BJ (cell line): ENCODE measurements at places on chromosomes 11 and 22.

- DNase-seq = peak; percentile 53
These were observed 7.6 kb upstream of the EXPH5 start for GRCh38 chr11:108601150-108601549.

DNA sequence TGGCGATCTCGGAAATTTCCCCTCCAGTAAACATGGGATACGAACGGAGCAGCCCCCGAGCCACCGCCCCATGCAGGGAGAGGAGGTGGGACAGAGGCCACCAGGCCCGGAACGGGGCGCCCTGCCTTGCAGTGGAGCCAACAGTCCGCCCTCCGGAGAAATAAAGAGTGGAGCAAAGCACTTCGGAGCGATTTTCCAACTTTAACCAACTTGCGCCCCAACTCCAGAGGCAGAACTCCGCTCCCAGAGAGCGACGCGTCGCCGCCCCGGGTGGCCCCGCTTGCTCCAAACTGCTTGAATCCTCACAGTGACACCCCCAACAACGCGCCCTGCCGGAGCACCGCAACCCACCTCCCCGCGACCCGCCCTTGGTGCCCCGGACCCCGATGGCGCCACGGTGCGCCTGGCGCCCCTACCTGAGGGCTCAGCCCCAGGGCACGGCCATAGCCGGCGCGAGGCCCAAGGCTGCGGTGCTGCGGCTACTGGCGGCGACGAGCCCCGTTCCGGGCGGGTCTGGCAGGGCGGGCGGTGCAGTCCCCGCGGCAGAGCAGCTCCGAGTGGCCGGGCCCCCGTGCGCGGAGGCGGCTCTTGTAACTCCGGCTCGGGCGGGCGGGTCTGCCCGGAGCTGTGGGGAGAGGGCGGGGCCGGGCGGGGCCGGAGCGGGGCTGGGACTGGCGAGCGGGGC is at the start of gene AHNAK:
AHNAK (minus strand) TSS at position 563 of the 685 bp plus-strand sequence. CDS start 10,708 bp downstream, outside the sequence.
- DNase-seq = no peak

- no peak for DNase-seq
These were observed 403.6 kb downstream of the MN1 start for GRCh38 chr22:27397954-27398342.

GRCh38 chr11:113855803-113856202 is 19.6 kb downstream of the USP28 start:
- no peak for DNase-seq

DNA sequence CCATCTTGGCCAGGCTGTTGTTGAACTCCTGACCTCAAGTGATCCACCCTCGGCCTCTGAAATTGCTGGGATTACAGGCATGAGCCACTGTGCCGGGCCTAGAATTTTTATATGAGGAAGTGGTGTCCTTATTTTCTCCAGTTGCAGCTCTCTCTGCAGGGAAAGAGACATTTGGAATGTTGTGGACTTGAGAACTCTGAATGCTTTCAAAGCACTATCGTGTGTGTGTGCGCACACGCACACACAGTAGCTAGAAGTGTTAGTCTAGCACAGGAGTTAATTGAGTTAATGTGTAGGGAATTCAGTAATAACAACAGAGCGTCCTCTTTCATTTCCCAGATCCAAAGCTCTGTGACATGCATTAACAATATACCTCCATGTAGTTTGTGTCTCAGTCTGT is 164.0 kb upstream of the RASSF10 start:
- DNase-seq = no peak

GRCh38 chr11:16195651-16196050 is 160.7 kb downstream of the SOX6 start:
- DNase-seq = peak; percentile 54

DNA sequence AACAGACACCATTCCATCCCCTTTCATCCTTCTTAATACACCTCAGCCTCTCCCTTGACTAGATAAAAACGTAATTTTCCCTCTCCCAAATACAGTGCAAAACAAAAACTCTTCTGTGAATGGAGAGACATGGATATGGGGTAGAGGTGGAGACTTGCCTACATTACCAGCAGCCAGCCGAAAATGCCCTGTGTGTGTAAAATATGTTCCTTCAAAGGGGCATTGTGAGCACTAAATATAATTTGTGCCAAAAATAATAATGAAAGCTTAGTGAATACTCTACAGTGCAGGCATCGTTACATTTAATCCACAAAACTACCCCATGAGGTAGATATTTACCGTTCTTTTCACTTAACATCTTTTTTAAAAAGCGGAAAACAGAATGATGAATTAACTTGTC is 1.0 kb upstream of the TRIM44 start:
- no peak for DNase-seq

GRCh38 chr11:25613451-25613850 is 718.5 kb upstream of the ANO3 start:
- no peak for DNase-seq

DNA sequence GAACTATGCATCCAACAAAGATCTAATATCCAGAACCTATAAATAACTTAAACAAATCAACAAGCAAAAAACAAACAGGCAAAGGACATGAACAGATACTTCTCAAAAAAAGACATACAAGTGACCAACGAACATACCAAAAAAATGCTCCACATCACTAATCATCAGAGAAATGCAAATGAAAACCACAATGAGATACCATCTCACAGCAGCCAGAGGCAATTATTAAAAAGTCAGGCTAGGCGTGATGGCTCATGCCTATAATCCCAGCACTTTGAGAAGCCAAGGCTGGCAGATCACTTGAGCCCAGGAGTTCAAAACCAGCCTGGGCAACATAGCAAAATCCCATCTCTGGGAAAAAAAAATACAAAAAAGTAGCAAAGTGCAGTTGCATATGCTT is 10.7 kb downstream of the SAA4 start:
- DNase-seq = no peak

GRCh38 chr11:134537941-134538340 is 125.9 kb upstream of the B3GAT1 start:
- no peak for DNase-seq

DNA sequence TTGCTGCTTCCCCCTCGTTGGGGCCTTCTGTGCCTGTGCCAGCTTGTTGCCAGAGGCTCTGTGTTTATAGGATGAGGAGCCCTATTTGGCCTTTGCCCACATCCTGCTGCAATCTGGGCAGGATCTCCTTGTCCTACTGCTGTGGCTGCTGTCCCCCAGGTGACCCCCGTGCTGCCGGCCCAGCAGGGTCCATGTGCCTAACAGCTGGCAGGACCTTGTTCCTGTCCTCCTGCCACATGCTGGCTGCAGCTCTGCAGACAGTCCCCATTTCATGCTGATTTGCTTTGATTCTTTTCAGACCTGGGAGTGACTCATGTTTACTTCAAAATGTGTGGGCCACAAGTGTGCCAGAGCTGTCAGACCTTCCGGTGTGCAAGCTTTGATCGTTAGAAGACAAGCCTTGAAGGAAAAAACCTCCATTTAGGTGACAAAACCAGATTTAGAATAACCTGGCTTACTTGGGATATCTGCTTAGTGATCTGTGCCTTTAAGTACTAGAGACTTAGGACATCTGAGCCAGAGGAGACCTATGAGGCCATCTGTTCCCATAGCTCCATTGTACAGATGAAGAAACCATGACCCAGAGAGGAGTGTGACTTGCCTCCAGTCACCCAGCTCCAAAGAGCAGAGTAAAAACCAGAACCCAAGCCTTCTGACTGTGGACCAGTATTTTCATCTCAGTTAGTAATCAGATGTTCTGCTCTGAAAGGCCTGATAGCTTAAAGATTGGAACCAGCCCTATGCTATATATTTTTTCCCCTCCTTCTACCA is 11.1 kb downstream of the NAV2 start:
- DNase-seq = peak; percentile 31

DNA sequence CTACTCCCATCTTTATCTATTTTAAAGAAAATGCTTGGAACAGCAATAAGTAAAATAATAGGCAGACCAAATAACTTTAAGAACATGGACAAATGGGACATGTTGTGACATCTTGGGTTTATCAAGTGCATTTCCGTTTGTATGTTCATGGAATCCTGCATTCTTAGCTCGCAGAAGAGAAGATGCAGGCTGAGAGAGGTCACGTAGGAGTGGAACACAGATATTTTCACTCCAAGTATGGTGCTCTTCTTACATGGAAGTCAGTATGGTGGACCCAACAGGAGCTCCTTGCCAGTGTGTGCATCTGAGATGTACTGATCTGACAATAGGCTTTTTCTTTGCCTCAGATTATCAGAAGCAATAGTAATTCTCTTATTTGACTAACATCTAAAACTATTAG is 1.7 kb downstream of the E2F8 start:
- DNase-seq = no peak

GRCh38 chr22:25364281-25364680 is 144.8 kb downstream of the CRYBB2 start:
- DNase-seq = no peak

DNA sequence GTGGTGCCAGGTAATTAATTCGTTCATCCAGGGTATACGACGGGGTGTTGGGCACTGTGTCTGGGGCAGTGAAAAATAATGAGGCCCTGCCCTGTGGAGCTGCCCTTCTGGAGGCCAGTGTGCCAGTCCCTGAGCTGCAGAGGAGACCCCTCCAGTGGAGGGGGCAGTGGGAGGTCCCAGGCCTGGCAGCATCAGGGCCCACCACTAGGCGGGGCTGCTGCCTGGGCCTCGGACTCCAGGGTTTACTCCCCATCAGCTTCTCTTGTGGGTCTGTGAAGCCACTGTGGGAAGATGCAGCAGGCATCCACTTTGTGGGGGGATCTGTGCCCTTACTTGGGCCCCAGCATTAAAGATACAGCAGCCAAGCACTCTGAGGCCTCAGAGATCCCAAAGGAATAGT is 17.4 kb upstream of the TMPRSS6 start:
- no peak for DNase-seq

- no peak for DNase-seq
These were observed 46.0 kb downstream of the RPL27A start for GRCh38 chr11:8728563-8728962.

DNA sequence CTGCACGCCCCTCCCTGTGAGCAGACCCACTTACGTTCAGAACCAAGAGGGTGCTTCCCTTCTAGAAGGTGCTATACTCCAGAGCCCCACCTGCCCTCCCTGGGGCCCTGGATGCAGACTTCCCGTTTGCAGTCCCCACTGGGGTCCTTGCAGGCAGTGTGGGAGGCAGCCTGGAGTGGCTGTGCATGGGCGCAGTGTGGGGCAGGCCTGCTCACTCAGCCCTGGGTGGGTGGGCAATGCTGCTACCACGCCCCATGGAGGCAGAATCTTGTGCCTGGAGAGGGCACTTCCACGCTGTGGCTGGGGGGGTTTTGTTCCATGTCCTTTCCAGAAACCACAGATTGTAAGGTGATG is 116.2 kb downstream of the KCNQ1OT1 start:
- no peak for DNase-seq
